ENCODE measurements at places on chromosomes 7 and 10. TPM values are rescaled to one million over a fixed set of nuclear protein-coding genes. Genes with fewer than 3 reads are reported as not detected.

DNA sequence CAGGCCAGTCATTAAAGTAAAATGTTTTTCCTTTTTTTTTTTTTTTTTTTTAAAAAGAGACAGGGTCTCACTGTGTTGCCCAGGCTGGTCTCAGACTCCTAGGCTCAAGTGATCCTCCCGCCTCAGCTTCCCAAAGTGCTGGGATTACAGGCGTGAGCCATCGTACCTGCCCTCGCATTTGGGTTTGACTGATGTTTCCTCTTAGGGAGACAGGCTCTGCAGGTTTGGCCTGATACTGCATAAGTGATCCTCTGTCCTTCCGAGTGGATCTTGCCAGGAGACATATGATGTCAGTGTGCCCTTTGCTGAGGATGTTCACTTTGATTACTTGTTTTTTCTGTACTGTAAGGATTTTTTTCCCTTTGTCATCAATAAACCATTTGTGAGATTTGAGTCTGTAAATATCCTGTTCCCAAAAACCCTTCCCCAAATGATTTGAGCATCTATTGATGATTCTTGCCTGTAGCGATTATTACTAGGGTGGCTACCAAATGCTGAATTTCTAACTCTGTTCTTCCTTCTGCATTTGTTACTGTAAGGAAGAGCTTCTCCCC lies 19.7 kb downstream of the LIMK1 start:
- no peak for DNase-seq

- DNase-seq: no peak
These were observed 74.9 kb downstream of the LARP4B start for GRCh38 chr10:856416-857157.

DNA sequence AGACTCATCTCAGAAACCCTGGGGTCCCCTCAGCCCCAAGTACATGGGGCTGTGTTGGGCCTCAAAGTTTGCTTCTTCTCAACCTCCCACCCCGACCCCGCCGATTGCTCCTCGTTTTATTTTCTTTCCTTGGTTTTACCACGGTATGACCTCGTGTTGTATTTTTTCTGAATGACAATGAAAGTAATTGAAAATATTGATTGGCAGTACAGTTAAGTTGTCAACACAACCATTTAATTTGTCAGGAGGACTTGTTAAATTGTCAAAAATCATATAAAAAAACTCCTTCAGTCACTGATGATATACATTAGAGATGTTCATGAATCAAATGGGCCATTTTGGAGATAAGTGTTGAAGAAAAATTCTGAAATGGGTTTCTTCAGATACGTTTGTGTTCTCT lies 520.7 kb downstream of the LRMDA start:
- DNase-seq: no peak

MMD2 gene
- not detected for total RNA-seq

DNA sequence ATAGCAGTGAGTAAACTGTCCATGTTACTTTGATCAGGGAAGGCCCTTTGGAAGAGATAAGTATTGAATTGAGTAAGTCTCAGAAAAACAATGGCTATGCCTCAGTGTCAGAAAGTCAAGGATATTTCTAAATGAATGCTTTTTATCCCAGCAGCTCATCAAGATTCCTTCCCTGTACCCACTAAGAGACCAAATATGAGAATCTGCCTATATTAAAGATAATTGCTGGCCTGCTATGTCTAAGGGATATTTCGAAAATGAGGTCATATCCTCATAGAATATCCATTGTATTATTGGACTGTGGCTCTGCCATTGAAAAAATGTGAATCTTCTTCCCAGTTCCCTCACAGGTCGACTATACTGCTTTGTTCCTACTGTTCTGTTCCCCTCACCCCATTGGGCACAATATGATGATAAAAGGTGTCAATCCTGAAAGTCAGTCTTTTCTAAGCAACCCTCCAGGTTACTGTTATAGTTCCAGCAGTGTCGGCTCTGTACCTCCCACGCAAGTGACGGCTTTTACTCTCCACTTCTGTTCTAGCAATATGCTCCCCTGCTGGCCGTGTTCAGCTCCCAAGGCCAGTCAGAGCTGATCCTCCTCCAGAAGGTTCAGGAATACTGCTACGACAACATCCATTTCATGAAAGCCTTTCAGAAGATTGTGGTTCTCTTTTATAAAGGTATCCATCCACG lies 51.7 kb downstream of the BZW2 start:
- DNase-seq: no peak

ZNF853 gene
- total RNA-seq: 12.2 TPM

DNA sequence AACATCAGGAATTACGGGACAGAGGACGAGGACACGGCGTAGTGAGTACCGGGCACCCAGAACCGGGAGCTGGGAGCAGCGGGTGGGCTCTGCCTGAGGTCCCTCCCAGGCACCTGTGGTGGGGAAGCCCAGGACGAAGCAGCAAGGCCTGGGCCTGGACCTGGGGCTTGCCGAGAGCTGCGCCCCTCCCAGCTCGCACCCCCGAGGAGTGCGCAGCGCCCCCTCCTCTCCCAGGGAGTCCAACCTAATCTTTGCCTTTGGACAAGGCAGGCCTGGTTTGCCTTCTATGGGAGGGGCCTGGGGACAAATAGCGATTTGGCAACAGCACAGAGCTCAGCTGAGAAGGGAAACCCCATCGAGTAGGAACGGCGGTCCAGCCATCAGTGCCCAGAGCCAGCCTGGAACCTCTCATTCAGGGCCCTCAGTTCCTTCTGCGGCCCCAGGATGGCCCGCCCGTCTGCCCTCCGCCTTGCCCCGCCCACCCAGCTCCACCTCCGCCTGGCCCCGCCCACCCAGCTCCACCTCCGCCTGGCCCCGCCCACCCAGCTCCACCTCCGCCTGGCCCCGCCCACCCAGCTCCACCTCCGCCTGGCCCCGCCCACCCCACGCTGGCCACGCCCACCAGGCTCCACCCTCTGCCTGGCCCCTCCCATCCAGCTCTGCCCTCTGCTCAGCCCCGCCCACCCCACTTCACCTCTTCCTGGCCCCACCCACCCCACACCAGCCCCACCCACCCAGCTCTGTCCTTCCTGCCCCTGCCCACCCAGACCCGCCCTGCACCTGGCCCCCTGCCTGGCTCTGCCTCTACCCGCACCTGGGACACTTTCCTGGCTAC lies 32.5 kb upstream of the KNDC1 start:
- DNase-seq: no peak

- DNase-seq: peak; percentile 72
These were observed 9.5 kb upstream of the RBM20 start for GRCh38 chr10:110634527-110635209.

GRCh38 chr10:2948127-2948854 lies 119.1 kb upstream of the PFKP start:
- no peak for DNase-seq

RPEL1 gene
- not detected for total RNA-seq

DNA sequence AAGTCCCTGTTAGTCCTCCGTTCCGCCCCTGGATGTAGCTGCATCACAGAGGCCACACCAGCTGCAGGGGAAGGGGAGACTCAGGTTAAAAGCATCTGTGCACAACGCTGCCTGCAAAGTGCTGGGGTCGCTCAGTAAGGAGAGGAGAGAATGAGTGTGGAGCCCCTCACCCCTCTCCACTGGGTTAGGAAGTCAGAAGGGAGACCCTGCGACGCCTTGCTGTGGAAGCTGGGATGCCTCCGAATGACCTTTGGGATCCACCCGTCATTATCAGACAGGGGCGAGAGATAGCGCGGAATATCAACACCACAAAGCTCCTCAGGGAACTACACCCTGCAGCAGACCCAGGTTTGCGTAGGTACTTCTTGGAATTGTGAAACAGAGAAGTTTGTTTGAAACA lies 167.7 kb upstream of the SHH start:
- DNase-seq: peak; percentile 25

KLF14 gene
- not detected for total RNA-seq

DNA sequence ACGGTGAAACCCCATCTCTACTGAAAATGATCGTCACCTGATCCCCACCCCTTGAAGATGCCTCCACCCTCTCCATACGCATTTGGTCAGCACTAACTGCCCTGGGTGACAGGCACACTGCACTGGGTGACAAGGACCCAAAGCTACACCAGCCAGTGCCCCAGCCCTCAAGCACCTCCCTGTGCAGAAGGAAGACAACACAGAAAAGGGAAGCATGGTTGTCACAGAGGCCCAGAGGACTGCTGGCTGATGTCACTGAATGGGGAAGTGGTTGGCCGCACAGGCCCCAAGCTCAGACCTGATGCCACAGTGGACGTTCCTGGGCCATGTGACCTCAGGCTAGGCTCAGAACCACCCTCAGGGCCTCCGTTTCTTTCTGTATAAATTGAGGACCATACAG lies 4.2 kb upstream of the PILRA start:
- DNase-seq: peak; percentile 68

DNA sequence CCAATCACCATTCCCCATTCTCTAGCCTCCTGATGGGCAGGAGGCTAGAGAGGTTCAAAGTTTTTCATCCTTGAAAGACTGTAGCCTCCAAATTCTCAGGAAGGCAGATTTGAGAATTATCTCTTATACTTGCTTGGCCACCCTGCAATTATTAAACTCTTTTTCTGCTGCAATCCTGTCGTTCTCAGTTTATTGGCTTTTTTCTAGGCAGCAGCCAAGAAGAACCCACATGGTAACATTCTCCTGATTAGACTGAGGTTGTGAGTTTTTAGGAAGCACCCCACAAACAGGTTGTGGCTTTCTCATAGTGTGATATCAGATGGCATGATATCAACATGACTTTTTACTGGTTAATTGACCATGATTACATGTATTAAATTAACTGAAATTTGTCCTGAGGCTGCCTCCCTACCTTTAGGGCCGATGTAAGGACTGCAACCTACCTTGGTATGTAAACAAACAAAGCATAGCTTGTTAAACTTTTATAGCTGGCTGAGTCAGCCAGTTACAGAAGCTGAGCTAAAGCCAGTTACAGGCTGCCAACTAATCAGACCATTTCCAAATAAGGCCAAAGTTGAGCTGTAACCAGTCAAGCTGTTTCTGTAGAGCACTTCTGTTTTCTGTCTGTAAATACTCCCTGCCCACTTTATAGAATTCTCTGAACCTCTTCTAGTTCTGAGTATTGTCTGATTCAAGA lies 3.2 kb upstream of the ZNF248 start:
- no peak for DNase-seq

GRCh38 chr7:85638394-85638793 lies 451.5 kb upstream of the SEMA3D start:
- no peak for DNase-seq

DNA sequence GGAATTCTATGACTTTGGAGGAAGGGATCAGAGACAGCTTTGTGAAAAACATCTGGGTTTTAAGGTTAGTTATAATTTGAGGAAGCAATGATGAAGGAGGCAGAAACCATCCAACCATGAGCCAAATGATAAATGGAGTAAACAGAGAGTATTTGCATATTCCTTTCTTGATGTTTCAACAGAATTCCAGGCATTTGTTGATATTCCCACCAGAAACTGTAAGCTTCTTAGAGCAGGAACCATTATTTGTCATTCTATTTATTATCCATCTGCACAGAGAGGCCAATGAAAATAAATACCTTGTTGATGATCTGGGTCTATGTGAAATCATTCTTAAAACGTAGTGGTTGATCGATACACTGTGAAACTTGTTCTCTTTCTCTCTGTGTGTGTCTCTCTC lies 715.3 kb downstream of the INHBA start:
- no peak for DNase-seq

DNA sequence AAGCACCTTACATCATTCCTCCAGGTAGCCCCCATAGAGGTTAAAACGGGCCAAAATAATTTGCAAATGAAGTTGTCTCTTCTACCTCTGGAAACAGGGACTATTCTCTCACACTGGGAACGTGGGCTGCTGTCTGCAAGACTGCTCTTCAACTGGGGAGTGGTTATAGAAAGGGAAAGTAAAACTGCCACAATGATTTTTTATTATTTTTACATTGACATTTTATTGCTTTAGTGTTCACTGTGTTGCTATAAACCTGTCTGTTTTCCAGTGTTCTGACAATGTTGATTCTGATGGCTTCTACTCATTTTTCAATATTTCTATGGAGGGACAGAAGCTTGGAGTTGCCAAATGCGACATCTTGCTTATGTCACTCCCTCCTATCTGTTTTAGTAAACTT lies 115.1 kb upstream of the ANTXRL start:
- DNase-seq: no peak

GRCh38 chr7:74544706-74545469 lies 91.2 kb downstream of the GTF2IRD1 start:
- DNase-seq: no peak

DNA sequence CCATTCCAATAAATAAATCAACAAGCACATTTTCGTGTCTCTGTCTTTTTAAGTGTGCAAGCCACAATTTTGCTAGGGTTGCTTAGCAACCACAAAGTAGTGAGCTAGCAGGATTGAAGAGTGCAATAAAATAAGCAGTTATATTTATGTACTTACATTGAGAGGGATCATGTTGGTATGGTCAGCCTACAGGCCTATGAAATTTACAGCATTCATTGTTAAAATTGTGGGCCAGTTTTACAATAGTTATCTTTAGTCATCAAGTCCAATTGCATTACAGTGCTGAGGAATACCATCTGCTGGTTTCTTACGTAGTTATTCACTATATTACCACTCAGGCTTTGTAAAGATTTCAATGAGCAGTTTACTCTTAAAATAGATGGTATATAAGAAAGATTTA lies 192.5 kb upstream of the POT1 start:
- DNase-seq: no peak

RET gene
- total RNA-seq: not detected

DNA sequence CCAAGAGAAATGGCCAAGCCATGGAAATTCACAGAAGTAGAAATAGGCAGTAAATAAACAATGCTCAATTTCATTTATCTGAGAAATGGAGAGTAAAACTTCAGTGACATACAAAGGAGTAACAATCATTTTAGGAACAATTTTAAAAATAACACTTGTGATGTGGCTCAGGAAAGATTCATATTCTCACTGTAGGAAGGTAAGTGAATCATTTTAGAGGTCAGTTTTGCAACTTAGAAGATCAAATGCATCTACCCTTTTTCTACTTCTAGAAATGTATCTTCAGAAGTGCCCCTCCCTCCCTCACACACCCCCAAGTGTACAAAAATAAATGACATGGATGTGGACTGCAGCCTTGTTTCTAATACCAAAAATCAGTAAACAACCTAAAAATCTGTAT lies 78.3 kb downstream of the ALOX5 start:
- DNase-seq: no peak

DNA sequence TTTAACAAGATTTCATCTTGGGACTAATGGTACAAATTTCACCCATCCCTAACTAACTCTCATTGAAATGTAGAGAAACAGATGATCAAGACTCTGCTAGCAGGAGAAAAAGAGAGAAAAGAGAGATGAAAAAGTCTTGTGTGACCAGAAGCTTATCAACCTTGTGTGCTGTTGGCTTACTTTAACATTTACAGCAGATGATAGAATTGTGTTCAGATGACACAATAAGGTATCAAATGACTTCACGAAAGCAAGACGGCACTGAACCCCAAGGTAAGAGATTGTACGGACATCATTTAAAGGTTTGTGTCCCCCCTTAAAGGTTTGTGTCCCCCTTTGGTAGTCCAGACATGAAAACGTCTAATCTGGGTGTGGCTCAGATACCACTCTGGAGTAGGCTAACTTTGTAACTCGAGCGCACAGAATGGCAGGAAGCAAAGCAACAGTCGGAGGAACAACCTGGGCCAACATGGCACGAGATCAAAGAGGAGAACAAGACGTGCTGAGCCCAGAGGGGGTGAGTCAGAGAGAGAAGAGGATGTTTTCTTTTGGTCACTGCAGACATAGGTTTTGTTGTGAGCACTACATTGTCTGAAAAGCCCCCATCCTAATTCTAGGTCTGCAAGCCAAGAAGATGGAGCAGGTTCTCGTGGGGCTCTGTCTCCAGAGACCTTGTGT lies 10.4 kb upstream of the LMBR1 start:
- DNase-seq: no peak

SFTPA1 gene
- not detected for total RNA-seq

SPDYE2 gene
- not detected for total RNA-seq

All from ascending aorta (tissue), 2 donors.